ENCODE measurements at places on chromosomes 3 and 15. TPM values are rescaled to one million over a fixed set of nuclear protein-coding genes. Genes with fewer than 3 reads are reported as not detected.

The CDV3 gene
- 127 TPM for total RNA-seq

The ZNF35 gene
- total RNA-seq = 13.5 TPM

The CXCR6 gene
- 3.1 TPM for total RNA-seq

The GOLGA8G gene
- not detected for total RNA-seq

The MGLL gene
- total RNA-seq = 75.1 TPM

The CHRFAM7A gene
- 2.7 TPM for total RNA-seq

The TM4SF1 gene
- 58.1 TPM for total RNA-seq

The SLC35G2 gene
- 4.0 TPM for total RNA-seq

The DUOXA2 gene
- total RNA-seq = 3.9 TPM

The HRG gene
- total RNA-seq = not detected

The TEX55 gene
- total RNA-seq = not detected

GRCh38 chr3:242602-243355 is 46.2 kb downstream of the CHL1 start:
- no peak for DNase-seq

- no peak for DNase-seq
Observed at GRCh38 chr15:101689901-101690300, 34.4 kb downstream of the TARS3 start.

GRCh38 chr15:36210426-36210825 is 369.0 kb upstream of the CDIN1 start:
- no peak for DNase-seq

DNA sequence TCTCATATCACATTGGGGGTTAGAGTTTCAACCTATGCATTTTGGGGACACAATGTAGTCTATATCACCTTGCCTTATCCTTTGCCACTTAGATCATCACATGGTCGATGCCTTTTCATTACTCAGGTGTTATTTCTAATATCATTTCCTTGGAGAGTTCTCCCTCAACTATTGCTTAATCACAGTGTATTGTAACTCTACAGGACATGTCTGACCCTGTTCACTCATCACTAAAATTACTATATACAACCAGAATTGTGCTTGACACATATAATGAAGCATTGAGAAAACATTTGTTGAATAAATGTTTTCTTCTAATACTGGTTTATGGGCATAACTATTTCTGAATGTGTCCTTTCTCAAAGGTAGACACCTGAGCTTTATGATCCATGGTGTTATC is 207.4 kb downstream of the EPHA6 start:
- DNase-seq = no peak

DNA sequence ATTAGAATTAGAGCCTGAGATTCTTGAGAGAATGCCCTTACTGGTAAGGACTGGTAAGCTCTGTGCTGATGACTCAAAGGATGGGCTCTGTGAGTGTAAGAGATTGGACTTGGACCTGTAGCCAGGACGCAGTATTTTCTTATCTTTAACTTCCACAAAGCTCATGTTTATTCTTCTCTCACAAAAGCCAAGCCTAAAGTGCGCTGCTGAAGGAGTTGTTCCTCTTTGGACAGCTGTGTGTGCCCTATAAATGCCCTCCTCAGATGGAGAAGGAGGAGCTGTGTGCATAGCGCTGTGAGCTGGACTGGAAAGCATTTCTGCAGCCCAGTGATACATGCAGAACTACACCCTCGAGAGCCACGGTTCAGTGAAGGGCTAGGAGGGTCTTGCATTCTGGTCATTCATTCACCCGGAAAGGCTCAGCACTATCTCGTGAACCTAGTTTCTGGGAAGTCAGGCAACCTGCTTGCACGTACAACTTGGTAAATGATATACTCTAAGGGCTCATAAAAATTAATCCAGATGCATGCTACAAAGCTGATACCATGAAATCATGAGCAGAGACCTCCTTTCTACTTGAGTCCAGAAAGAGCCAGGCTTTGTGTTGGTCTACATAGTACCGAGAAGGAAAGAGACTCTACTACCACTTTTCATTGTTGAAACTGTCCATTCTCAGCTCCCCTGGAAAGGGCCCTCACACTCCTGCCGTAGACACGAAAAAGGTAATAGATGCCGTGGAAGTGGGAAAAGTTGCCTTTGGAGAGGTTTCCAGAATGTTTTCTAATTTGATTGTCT is 103.0 kb upstream of the TBL1XR1 start:
- peak; percentile 54 for DNase-seq

DNA sequence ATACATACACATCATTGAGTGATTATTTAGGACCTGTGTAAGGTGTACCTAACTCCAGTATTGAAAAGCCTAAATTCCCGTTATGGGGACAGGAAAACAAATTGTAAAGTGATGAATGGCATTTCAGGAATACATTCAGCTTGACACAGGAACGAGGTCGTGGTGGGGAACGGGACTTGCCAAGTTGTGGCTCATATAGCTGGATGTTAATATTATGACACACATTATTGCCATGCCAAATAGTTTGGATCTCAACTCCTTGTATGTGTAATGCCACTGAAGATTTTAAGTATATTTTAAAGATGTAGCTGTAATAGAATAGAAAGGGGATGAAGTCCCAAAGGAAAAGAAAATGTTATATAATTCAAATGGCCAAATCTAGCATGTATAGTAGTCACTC is 227.2 kb upstream of the GOLIM4 start:
- no peak for DNase-seq

GRCh38 chr15:79887054-79887930 is 9.5 kb downstream of the MTHFS start:
- no peak for DNase-seq

DNA sequence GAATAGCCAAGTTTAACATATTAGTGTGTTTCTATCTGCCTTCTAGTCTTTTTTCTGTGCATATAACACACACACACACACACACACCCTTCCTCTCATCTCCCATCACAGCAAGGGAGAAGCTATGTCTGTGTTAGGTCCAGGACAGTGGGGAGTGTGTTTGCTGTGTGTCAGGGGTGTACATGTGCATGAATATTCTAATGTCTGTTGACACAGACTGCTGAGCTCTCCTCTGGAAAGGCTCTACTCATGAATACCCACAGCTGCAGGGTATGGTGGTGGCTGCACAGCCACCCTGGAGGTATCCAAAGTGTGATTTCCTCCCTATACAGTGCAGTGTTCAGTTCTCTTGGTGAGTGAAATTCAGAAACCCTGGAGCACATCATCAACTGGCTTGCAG is 42.9 kb downstream of the ARNT2 start:
- DNase-seq = no peak

- DNase-seq = no peak
Observed at GRCh38 chr15:90407871-90408317, 19.9 kb downstream of the IQGAP1 start.

- DNase-seq = no peak
Observed at GRCh38 chr15:28023422-28023821, 75.7 kb downstream of the OCA2 start.

DNA sequence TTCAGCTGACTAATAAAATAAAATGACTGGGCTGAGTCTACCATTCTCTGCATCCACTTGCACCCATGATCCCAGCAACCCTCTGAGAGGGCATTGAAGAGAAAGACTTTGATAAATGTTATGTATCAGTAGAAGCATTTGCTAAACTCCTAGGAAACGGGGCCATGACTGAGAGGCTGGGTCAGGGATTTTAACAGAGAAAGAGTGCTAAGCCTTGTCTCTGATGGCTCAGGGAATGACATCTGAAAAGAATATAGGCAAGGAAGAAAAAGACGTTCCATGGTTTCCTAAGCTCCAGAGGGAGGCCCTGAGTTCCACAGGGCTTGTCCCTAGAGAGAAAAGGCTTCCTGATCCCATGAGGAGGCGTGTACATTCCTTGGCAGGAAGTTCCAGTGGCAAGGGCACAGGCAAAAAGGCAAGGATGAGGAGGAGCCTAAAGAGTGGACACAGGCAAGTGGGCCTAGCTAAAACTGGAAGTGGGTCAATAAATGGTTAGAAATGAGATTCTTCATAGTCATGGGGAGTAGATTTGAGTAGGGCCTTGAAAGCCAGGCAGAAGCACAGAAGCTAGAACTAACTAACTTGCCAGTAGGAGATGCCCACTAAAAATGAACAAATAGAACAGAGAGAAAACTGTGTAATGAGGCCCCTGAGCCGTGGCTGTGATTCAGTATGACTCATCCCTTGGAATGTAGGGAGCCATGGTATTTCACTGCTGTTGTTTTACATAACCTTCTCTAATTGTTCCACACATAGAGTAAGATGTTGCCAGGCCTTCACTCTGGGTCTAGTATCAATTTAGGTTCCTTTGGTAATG is 44.9 kb upstream of the MANF start:
- DNase-seq = no peak

DNA sequence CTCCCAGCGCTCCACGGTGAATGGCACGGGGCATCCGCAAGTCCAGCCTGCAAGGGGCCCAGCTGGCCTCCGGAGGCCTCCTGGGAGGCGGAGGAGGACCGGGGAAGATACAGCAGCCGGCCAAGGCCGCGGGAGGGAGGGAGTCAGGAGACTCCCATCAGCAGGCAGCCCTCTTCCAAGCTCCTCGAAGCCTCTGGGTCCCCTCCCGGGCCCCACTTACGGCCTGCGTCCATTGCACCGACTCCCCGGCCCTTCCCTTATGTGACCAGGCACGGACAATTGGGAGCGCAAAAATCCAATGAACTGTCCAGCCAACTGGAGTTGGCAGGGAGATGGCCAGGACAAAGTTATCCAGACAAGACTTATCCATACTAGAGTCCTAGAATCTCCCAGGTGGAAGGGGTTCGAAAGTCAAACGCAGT is 668 bp downstream of the MFGE8 start:
- DNase-seq = no peak

DNA sequence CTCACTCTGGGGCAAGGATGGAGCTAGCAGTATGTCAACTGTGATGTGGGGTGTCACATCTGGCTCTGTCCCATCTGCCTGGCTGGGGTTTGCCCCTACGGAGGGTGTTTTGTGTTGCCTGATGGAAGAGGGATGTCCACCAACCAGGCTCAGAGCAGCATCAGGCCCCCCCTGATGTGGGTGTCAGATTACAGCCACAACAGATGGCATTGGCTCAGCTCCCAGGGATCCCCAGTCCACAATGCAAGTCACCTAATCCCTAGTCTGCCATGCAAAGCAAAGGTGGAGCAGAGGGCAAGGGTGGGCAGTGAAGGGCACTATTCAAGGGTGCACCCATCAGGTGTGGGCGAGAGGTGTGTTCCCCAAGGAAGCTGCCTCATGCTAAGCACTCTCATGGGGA is 48.9 kb upstream of the AMOTL2 start:
- no peak for DNase-seq

- DNase-seq = peak; percentile 39
Observed at GRCh38 chr15:79089331-79089889, 1.2 kb downstream of the RASGRF1 start.

DNA sequence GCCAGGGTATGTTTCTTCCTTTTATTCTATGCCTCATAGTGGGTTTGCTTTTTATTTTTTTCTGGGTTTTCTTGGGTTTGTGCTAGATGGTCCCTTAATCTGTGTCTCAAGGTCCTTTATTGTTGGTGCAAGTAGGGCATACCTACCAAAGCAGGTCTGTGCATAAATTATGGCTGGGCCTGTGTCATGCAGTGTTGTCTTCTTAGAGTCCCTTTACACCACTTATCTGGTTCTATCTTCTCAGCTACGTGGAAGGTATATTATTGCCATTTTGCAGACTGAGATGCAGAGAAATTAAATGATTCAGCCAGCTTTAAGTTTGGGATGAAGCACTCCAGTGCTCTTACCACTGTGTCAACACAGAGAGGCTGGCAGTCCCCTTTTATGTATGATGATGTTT is 293.5 kb upstream of the SOX2 start:
- no peak for DNase-seq

DNA sequence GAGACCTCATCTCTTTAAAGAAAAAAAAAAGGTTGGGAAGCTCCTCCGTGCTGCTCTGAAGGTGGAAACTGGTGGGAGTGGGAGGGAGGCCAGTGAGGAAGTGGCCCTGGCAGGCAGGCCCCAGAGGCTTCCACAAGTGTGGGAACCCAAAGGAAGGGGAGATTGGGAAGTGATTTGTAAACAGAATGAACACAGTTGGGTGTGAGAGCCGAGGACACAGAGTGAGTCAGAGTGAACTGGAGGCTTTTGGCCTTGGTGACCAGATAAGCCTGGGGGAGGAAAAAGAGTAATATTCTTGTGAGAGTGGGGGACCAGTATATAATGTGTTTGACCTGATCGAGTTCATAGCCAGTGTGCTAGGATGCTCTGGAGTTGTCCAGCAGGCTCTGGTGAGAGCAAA is 23.0 kb downstream of the MKRN2 start:
- DNase-seq = no peak

DNA sequence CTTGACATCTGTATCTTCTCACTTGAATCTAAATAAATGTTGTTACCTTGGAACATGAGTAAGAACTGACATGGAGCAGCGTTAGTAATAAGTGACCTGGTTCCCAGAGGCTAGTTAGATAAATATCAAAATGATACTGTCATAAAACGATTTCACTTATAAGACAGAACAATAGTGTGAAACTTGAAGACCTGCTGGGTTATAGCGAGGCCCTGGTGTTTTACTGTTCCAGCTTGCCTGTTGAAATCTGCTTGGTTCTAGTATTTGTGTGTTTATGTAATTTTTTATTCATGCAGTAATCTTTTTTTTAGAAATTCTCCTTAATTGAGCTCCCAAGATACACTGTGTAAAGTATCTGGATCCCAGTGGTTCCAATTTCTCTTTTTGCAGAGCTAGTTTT is 129.4 kb downstream of the CACNA2D3 start:
- no peak for DNase-seq

DNA sequence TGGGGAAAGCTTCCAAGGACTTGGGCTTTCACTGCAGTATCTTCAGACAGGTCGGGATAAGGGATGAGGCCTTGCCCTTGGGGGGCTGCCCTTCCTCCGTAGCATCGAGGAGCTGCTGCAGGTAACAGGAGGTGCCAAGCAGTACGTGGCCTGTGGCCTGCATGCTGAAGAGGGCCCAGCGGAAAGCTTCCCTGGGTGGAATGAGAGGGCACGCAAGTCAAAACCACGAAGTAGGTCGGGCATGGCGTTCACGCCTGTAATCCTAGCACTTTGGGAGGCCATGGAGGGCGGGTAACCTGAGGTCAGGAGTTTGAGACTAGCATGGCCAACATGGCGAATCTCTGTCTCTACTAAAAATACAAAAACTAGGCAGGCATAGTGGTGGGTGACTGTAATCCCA is 12.9 kb downstream of the CIDEC start:
- no peak for DNase-seq

GRCh38 chr3:135516143-135516542 is 449.4 kb upstream of the PPP2R3A start:
- DNase-seq = no peak

DNA sequence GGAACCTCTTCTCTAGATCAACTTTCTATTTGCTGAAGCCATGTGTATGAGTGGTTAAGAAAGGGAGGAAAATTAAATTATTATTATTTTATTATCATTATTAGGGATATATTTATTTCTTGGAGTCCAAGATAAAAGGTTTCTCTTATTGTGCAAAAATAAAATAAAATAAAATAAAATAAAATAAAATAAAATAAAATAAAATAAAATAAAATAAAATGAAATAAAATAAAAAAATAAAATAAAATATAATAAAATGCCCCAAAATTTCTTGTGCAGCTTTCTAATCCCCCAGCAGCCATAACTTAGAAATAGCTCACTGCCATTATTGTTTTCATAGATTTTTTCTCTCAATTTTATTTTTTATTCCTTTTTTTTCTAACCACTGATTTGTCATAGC is 526.8 kb downstream of the VGLL3 start:
- DNase-seq = no peak
